GDM1 (cell line): ENCODE measurements at places on chromosomes 3 and 15.

DNA sequence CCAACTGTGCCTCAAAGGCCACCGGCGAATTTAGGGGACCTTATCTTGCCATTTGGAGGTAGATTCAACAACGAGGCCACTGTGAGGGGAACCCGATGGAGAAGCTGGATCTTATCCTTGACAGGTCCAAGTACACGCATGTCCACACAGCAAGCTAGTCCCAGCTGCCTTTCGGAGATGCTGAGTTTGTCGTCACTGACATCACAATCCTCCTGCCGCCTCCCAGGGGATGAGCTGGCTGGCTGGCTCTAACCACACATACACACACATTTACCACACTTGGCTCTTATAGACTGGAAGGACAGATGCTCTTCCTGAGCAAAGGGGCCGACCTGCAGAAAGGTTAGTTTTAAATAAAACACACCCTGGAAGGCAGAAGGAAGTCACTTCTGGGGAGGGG is 176.3 kb downstream of the STT3B start:
- DNase-seq: no peak

DNA sequence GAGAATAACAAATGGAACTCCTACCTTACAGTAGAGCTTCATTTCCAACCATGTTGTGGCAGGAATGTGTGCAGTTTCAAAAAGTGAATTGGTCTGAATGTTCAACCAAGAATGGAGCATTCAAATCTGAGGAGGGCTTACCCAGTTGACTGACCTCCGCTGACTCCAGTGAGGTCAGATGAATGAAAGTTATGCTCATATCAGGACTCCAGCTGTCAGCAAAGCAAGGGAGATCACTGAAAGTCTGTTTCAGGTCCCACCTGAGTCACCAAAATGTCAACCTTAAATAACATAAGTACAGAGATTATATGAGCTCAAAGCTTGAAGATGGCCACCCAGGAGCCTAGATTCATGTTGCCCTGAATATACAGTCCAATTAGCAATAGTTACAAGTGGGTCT is 473.5 kb downstream of the RBMS3 start:
- no peak for DNase-seq

DNA sequence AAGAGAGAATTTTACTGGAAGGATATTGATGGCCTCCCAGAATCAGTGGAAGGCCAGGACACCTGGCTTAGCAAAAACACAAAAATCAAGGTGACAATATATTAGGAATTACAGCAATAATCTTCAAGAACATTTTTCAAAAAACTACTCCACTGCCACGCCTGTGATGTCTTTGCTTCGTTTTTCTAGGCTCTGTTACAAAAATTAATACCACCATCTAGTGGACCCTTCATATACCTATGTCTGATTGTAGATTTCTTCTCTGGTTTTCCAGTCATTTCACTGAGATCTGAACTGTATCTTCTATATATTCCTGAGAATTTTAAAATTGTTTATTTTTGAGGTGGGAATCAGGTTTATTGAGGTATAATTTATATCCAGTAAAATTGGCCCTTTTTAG is 5.6 kb upstream of the SLC33A1 start:
- DNase-seq: no peak

DNA sequence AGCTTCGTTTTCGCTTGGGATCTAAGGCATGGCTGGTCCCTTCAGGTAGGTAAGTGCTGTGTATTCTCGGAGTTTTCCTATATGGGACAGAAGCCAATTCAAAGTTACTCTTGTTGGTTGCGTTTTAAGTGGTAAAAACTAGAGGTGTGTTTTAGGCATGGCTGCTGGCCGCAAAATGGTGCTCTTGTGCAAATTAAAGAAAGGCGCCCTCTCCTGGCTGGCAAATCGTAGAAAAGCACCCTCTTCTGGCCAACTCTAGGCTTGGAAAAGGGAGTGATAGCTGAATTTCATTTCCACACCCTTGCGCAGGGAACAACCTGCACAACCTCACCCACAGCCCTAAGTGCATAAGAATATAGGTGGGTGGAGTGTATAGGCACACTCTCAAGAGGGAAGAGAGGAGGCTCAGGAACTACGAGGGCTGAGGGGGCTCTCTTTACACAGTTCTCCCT is 23.5 kb downstream of the DRD3 start:
- no peak for DNase-seq

- no peak for DNase-seq
Observed at GRCh38 chr15:52975941-52976449, 185.9 kb upstream of the ONECUT1 start.

GRCh38 chr15:70531576-70531975 is 231.8 kb downstream of the UACA start:
- no peak for DNase-seq

DNA sequence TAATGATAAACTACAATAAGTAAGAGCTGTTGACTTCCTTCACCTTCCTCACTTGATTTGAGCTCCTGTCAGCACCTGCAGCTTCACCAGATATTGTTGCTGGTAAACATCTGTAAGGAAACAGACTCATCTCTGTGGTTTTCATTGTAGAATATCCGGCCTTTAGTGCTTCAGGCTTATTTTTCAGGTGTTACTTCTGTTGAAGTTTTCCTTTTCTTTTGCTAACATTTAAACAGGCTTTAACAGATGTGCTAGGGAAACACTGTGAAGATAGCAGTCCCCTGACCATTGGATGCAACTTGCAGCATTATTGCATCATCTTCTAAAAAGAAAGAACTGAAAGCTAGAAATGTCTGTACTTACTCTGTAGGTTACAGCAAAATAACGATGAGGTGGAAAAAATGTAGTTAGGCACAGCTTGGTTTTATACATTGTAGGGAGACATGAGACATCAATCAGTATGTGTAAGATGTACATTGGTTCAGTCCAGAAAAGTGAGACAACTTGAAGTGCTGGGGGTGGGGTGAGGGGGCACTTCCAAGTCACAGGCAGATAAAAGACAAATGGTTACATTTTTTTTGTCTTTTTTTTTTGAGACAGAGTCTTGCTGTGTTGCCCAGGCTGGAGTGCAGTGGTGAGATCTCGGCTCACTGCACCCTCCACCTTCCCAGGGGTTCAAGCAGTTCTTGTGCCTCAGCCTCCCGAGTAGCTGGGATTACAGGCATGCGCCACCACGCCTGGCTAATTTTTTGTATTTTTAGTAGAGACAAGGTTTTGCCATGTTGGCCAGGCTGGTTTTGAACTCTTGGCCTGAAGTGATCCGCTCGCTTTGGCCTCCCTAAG is 10.2 kb downstream of the EDEM1 start:
- no peak for DNase-seq

GRCh38 chr3:128133273-128133883 is 9.8 kb upstream of the RUVBL1 start:
- peak; percentile 6 for DNase-seq

DNA sequence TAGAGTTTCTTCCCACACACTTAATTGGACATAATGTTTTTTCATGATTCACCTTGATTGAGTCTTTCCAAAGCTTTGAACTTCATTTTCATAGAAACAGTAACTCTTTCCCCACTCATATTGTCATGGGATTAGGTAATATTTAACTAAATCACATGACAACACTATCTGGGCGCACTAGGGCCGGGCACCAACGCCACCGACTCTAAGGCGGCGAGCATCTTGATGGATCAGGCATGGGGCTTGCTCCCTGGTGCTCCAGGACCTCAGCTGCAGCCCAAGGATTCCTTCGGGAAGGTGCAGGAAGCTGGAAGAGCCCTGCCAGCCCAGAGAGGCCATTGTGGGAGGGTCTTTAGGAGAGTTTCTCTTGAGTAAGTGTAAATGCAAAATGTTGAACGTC is 193.1 kb upstream of the UBE3A start:
- DNase-seq: no peak

DNA sequence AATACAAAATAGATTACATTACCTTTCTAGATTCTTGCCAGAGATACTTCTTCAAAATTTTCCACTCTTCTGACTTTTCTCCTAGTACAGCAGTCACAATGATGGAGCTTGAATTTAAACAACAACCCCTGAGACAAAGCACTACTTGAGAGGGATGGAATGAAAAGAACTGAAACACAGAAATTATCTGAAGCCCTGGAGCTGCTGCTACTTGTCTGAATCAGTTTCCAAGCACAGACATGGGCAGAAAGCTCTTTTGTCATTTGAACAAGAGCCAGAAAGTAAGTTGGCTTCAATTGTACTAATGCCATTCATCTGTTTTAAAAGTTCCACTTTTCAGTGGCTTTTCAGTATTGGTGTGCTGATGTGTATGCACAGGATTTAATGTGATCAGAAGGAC is 718.5 kb upstream of the ARPP21 start:
- DNase-seq: no peak

- DNase-seq: no peak
Observed at GRCh38 chr3:67361323-67361722, 293.1 kb downstream of the SUCLG2 start.

DNA sequence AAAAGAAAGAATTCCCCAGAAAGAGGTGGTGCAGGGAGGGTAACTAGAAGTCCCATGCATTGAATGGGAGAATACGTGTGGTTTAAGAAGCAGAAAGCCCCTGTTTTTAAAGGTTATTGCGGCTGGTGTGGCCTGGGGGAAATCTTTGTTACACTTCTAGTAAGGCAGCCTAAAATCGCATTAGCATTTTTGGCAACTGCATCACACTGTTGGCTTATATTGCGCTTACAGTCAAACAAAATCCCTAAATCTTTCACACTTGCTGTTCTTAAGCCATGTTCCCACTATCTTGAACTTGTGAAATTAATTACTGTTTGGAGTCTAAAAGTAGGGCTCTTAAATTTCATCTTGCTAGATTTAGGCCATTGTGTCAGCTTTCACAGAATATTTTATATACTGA is 66.0 kb upstream of the GOLIM4 start:
- no peak for DNase-seq

GRCh38 chr3:162489853-162490252 is 993.2 kb downstream of the OTOL1 start:
- DNase-seq: no peak

DNA sequence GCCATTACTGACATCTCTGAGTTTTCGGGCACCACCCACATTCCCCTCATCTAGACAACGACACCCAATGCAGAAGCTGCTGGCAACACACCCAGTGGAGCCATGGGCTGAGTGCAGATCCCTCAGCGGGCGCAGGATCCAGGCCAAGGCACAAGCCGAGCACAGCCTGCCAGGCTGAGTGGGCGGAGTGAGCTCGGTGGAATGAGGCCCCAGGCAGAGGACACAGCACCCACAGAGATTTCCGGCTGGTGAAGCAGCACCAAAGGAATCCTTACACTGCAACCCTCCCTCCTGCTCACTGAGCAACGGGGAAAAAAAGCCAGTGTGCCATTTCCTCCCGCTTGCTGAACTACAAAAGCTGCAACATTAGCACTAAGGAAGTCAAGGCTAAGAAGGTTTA is 34.3 kb downstream of the ZMAT3 start:
- DNase-seq: no peak

DNA sequence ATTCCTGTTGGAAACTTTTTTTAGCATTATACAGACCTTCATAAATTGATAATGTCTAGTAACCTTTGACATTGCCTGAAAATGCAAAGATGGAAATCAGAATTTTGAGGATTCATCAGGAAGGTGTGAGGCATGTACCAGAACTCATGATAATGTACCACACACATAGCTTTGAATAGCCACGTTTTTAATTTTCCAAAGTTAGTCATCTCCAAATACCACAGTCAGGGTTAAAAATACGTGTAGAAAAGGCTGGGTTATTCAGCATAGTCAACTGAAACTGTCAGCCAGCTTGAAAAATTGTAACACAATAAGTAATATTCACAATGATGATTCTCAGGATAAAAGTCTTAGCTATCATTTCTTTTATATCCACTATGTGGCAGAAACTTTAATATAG is 102.0 kb upstream of the THRB start:
- no peak for DNase-seq

DNA sequence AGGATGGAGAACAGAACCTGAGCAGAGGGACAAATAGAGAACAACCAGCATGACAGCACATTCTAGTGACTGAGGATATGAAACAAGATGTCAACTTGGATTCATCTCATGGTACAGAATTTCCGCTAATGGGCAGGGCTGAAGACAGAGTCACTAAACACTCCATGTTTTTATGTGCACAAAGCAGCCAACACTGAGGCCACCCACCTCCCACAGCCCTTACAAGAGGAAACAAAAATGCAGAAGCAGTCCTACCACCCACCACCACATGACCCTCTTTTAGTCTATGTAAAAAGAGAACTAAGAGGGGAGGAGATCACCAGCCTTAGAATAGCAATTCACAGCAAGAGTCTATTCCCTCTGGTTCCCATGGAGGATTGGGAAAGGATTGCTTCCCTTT is 131.4 kb upstream of the UBE2E2 start:
- peak; percentile 78 for DNase-seq

- DNase-seq: no peak
Observed at GRCh38 chr3:165466856-165467255, 270.7 kb upstream of the SLITRK3 start.

DNA sequence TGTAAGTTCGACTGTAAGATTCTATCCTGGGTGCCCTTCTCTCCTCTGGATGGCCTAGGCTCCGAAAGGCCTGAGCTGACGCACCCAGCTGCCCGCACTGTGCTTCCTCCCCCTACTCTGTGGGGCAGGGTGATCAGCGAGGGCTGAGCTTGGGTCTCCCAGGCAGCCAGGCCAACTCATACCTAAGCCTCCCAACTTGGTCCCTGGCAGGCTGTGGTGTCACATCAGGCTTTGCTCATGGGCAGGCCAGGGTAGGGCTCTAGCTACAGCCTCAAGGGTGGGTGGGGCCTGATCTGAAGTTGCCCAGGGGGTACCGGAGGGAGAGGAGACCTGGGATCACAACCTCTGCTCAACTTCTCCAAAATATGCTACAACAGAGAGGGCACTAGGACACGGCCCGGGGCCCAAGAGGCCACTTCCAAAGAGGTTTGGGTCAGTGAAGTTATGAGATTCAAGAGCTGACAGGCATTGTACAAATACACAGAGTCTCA is 123.1 kb downstream of the ADCY5 start:
- no peak for DNase-seq

DNA sequence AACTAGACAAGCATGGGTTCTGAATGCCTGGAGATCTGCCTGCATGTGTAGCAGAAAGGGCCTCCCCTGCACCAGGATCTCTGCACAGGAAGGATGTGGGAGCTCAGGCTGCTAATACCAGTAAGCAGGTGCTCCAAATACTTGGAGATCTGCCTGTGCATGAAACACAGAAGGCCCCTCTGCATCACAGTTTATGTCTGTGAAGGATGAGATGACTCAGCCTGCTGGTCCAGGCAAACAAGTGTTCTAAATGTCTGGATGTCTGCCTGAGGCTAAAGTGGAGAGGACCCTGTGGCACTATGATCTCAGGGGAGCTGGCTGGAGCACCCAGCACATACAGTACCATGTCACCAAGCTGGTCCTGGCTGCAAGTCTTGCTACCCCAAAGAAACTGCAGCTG is 678.8 kb downstream of the MCTP2 start:
- no peak for DNase-seq

DNA sequence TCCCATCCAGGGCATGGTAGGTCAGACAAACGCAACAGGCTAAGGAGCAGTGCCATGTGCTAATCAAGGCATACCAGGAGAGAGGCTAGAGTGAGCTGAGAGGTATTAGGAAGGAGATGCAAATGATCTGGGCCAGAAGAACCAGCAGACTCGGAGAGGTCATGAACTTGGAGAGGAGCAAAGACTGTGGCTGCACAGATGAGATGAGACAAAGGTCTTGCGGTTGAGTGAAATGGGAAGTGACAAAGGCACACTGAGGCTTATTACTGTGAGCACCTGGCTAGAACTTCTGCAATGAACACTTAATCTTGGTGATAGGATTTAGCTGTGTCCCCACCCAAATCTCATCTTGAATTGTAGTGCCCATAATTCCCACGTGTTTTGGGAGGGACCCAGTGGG is 380.2 kb downstream of the ULK4 start:
- no peak for DNase-seq

GRCh38 chr3:18806633-18807032 is 341.7 kb upstream of the KCNH8 start:
- DNase-seq: no peak

GRCh38 chr15:89784686-89784960 is 8.5 kb downstream of the MESP2 start:
- DNase-seq: no peak
